ENCODE measurements at places on chromosomes 1 and 21.

DNA sequence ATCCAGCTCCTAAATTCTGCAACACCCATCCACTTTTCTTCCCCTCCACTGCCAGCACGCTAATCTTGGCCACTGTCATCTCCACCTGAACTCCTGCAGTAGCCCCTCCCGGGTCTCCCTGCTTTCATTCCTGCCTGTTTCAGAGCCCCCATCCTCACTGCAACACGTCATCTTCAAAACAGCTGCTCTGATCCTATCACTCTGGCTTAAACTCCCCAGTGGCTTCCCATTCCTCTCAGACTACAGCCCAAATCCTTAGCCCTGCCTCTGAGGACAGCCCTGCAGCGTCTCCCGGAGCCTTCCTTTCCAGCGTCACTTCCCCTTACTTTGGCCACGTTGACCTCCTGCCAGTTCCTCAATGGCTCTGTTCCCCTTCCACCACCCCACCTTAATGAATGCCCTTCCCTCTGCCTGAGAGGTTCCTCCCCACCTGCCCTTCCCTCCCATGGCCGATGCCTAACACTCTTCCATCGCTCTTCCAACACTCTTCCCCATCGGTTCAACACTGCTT is 22.9 kb upstream of the IFNAR2 start:
- no peak for DNase-seq

DNA sequence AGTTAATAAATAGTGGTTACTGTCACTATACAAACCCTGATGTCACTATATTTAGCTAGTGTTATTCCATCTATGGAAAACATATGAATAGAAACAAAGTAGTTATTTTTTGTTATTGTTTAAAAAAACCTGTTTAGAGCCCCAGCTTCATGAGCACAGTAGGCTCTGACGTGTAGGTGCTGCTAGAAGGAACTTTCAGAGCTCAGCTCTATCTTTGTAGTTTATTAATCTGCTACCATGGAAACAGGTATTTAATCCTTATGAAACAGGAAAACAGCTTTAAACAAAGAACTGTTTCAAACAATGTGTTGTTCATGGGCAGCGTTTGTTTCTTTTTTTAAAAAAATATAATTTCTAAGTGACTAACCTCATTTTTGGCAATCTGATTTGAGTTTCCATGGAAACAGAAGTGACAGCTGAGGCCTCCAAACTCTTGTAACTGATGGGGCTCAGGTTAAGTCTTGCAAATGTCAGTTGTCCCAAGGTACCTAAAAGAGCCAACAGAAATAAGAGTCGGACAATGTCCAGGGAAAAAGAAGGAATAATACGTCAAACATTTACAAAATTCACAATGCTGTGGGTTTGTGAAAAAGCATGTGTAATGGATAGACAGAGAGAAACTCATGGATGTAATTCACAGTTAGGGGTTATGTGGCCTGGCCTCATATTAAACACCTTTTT is 162.0 kb upstream of the C21orf91 start:
- DNase-seq: no peak

DNA sequence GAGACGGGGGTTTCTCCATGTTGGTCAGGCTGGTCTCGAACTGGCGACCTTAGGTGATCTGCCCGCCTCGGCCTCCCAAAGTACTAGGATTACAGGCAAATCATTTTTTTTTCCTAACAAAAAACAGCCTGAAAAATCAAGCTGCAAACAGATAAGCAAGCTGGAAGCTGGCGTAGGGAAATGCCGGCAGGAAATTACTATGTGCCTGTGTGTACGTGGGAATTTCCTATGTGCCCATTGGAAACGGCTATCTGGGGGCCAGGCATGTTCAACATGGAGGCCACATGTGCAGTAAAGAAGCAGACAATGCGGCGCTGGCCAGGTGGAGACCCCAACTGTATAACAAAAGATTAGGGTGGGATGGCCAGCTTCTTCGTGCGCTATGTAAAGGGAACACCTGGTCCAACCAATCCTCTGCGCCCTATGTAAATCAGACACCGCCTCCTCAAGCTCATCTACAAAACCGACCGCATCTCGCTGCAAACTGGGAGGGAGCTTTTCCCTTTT is 9.1 kb upstream of the AADACL4 start:
- no peak for DNase-seq

DNA sequence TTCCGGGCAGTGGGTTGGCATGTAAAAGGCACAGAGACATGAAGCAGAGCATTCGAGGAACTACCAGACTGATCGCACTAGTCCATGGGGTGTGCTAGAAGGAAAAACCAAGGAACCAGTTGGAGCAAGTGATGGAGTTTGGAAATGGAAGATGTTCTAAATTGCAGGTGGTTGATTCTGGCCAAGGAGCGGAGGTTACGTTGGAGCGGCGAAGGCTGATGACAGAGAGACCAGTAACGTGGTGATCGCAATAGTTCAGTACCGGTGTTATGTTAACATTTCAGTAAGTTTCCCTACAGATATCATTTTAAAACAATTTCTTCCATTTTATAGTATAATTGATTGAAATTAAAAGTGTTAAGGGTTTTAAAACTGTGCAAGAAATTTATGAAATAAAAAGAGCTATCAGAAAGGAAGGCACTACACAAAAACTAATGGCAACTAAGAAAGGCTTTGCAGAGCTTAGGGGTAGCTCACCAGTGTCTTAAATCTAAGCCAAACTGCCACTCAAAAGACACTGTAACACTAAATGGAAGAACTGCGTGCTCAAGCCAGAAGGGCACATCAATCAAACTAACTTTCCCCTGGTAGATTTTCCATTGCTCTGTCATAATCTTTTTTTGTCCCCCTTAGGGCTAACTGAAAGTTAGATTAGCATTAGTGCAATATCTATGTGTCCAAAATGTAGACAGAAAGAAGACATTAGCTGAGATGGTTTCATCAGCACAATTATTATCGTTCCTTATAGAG is 11.3 kb upstream of the HEATR1 start:
- DNase-seq: no peak

DNA sequence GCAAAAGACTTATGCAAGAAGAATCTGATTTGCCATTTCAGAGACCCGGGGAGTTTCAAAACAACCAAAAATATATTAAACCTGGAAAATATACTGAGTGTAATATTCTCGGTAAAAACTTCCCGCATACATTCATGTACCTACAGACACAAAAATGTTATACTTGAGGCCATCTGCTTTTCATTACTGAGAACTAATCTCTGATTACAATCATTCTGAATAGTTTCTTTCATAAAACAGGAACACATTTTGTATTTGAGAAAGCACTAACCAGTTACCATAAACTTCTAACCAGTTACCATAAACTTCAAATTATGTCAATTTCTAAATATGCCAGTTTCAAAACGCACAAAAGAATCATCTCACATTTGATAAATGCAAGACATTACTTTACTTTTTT is 7.8 kb downstream of the ZNHIT6 start:
- DNase-seq: no peak

DNA sequence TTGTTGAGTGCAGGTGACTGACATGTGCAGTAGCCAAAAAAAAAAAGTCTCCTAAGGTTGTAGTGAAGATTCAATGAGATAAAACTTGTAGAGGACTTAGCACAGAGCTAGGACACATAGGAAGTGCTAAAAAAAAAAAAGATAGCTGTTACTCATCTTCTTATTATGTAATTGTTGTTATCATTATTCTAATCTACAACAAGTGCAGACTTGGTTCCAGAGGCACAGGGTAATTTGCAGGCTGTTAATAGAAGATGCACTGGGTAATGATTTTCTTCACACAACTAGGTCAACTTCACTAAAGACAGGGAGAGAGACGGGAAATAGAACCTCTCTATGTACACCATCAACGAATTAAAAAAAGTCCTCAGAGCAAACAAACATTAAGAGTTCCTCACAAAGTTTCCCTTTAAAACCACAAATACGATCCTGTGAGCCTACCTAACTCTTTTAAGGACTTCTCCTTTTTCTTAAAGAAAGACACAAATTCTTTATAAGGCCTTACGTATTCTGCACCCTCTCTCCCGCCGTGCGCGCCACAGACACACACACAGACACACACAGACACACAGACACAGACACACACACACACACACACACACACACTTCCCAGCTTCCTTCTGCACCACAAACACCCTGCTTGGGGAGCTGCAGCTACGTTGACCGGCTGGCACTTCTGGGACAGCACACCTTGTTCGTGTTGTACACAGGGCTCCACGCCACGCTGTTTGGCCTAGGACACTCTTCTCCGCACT is 49.8 kb upstream of the GADD45A start:
- no peak for DNase-seq

- no peak for DNase-seq
Measured at GRCh38 chr21:33550772-33551660, 8.2 kb downstream of the SON start.

DNA sequence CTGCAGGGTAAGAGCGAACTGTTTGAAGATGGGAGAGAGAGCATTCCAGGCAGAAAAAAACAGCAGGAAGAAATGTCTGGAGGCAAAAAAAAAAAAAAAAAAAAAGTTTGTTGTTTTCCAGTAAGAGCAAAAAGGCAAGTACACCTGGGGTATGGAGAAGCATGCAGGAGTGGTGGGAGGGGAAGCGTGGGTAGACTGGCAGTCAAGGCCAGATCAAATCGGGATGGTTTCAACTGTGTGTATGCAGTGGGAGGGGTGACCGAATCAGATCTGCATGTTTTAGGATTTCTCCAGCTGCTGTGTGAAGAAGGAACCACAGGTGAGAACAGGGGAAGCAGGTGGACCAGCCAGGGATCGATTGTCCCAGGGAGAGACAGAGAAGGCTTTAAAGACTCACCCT is 34.7 kb downstream of the CSMD2 start:
- no peak for DNase-seq

GRCh38 chr1:183585038-183585437 is 5.2 kb downstream of the NCF2 start:
- DNase-seq: no peak

GRCh38 chr1:233673261-233673946 is 59.5 kb downstream of the KCNK1 start:
- DNase-seq: no peak

- no peak for DNase-seq
Measured at GRCh38 chr1:1359664-1360468, 1.5 kb upstream of the MXRA8 start.

Measured in stimulated activated CD4-positive, alpha-beta T cell treated with anti-CD3 and anti-CD28 coated beads, Interleukin-2, amount 100 ng/mL, for 4 hours (primary cell).